ENCODE measurements at places on chromosomes 2 and 18.

DNA sequence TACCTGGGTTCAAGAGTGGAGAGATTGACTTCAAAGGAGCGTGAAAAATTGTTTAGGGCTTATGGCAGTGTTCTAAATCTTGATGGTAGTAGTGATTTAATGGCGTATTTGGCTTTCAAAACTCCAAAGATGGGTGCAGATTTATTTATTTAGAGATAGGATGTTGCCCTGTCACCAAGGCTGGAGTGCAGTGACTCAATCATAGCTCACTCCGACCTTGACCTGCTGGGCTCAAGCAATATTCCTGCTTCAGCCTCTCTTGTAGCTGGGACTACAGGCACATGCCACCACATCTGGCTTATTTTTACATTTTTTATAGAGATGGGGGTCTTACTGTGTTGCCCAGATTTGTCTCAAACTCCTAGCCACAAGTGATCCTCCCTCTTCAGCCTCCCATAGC, 52.5 kb downstream of the FAM117B start:
- no peak for DNase-seq

- DNase-seq = no peak
Observed at GRCh38 chr18:46650681-46651080, 6.3 kb downstream of the LOXHD1 start.

GRCh38 chr2:237901932-237902850, 42.8 kb downstream of the RAMP1 start:
- DNase-seq = no peak

DNA sequence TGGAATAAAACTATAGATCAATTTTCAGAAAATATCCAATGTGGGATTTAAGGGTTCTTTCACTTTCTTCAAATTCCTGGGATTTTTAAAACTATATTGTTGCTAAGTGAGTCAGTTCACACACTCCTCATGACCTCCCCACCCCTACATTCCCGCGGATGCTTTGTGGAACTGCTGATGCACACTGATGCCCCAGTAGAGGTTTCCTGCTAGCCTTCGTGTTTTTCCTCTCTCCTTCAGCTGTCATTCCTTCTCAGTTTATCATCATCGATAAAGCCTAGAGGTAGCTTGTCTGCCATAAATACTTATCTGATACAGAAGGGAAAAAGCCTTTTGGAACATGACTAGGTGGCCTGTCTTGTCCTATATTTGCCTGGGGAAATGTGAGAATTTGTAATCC, 67.4 kb upstream of the GALNT5 start:
- no peak for DNase-seq

GRCh38 chr18:9068346-9068745, 34.2 kb upstream of the NDUFV2 start:
- DNase-seq = peak; percentile 63

GRCh38 chr2:129755786-129756185, 223.7 kb upstream of the RAB6C start:
- DNase-seq = no peak

DNA sequence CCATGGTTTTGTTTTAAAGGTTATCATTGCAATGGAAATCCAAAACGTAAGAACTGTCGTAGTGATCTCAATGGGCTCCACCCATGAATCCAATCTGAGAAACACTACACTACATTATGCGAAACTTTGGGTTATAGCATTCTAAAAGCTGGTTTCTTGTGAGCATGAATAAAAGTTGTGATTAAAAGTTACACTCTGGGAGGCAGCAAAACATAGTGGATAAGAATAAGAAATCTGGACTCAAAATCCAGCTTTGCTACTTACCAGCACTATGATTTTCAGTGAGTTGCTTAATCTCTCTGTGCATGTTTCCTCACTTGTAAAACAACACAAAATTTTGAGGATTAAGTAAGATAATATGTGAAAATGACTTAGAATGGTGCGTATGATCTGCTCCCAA, 25.7 kb upstream of the THOC1 start:
- no peak for DNase-seq

GRCh38 chr18:68916734-68917133, 118.9 kb downstream of the CCDC102B start:
- DNase-seq = no peak

DNA sequence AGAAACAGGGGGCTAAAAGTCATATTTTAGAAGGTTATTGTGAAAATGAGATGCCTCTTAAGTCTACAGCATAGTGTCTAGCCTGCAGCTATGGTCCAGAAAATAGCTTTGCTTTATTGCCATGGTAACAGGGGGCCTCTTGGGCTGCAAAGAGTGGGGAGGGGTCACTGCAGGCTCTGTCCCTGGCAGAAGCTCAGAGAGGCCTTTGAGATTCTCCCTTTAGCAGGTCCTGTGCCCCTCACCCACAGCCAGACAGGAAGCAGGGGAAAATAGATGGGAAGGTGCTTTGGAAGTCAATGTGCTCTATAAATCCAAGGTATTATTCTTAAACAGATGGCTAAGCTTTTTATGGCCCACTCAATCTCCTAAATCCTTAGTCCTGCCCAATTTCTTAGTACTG, 1021.3 kb upstream of the GYPC start:
- no peak for DNase-seq

DNA sequence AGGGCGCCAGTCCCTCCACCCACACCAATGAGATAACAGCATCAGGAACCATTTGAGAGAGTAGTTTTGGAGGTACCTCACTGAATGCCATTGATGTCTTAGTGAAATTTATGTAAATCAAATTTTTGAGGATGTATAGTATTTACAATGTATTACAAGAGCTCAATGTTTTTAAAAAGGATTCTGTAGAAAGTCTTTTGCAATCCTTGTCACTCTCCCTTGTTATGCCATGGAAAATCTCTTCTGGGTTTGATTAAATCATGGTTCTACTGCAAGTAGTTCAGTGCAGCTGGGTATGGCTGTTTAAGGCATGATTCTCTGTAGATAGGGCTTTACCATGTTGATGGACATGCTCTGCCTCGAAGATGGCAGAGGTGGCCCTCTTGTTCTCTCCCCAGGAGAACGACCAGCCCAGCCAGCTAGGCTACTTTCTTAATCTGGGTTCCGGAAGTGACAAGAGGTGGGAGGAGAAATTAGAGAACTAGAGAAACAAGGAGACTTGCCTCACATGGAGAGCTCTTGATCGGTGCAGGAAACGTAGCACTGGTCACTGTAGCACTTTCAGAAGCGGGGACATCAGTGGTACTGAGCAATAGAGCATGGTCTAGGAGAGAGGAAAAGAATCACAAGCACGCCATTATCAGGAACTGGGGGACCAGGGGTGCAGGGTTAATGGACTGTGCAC, 202.7 kb downstream of the CLIP4 start:
- DNase-seq = no peak

- DNase-seq = no peak
Observed at GRCh38 chr2:232920760-232921159, 50.7 kb downstream of the SNORC start.

GRCh38 chr18:58891776-58892175, 27.1 kb downstream of the ZNF532 start:
- DNase-seq = no peak

- DNase-seq = no peak
Observed at GRCh38 chr2:48249025-48249424, 280.9 kb upstream of the STON1 start.

- DNase-seq = no peak
Observed at GRCh38 chr2:109690457-109690821, 76.3 kb downstream of the SOWAHC start.

DNA sequence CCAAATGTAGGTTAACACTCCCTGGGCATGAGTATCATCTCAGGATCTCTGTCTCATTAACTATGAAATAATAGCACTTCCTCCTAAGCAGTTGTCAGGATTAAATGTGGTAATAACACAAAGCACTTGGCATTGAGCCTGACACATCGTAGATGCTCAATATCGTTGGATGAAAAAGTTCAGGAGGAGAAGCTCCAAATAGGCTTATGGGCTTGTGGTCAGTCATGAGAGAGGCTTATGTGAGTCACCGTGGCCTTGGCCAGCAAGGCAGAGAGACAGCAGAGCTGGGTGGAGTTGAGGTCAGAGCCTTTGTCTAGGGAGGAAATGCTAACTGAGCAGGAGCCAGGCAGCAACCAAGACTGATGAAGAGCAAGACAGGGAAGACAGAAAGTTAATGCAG, 68.3 kb upstream of the PPM1B start:
- peak; percentile 22 for DNase-seq

DNA sequence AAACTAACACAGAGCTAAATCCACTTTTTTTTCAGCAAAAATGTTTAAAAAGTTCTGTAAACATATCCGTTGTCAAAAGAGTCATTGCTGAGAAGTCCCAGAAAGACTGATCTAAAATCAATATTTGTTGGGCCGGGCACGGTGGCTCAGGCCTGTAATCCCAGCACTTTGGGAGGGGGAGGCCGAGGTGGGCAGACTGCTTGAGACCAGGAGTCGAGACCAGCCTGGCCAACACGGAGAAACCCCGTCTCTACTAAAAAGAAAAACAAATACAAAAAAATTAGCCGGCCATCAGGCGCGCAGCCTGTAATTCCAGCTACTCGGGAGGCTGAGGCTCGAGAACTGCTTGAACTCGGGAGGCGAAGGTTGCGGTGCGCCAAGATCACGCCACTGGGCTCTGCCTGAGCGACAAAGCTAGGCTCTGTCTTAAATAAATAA, 1.4 kb downstream of the OLA1 start:
- peak; percentile 11 for DNase-seq

GRCh38 chr2:137975280-137976271, 11.3 kb downstream of the HNMT start:
- DNase-seq = peak; percentile 90

- no peak for DNase-seq
Observed at GRCh38 chr18:14941792-14942191, 193.8 kb downstream of the ANKRD30B start.

DNA sequence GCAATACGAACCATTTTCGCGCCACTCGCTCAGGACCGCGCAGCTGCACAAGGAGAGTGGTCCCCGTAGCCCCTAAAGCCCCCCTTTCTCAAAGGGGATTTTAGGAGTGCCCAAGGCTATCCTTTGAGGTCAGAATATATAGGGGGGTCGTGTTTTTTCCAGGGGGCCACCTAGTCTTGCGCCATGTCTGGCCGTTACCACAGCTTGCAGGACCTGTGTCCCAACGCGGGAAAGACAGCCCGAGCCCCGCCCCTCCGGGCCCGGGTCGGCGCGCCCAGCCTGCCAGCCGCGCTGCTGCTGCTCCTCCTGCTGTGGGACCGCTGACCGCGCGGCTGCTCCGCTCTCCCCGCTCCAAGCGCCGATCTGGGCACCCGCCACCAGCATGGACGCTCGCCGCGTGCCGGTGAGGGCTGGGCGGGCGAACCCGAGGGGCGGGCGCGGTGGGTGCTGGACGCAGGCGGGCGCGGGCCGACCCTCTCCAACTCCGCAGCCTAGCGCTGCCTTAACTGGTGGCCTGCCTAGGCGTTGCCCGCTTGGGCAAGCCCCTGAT, at the start of gene CDCA7:
CDCA7 (plus strand) TSS at position 291 of the 550 bp plus-strand sequence; CDS start at position 383, 92 bp downstream.
- peak; percentile 56 for DNase-seq

DNA sequence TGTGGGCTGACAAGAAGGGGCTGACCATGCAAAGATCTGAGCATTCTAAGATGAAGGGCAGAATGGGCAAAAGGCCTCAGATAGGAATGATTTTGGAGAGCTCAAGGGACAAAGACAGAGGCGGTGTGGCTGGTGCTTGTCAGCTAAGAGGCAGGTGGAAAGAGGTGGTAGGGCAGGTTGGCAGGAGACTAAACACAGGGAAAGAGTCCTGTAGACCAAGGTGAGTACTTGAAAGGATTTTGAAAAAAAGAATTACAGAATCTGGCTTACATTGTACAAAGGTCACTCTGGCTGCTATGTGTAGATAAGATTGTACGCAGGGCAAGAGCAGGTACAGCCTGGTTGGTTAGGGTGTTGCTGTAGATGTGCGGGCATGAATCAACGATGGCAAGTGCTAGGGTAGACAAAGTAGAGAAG, 50.6 kb downstream of the STK39 start:
- DNase-seq = peak; percentile 79

GRCh38 chr2:161243312-161243711, 64.9 kb upstream of the PSMD14 start:
- no peak for DNase-seq

DNA sequence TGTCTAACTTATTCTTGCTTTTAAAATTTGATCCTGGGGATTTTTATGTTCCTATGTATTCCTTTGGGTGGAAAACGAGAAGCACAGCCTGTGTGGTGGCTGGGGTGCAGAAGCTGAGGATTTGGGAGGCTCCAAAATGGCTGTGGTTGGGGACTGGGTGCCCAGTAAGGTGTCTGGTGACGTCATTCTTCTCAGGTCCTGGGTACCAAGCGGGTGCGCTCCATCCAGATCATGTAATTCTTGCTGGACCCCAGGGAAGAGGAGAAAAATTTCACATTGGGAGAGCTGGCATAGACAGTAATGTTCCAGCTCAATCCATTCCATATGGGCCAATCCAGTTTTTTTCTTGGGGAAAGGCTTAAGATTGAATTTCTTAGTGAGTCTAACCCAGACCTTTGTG, 61.1 kb upstream of the THOC1 start:
- no peak for DNase-seq

GRCh38 chr2:45643543-45644542, 7.6 kb upstream of the PRKCE start:
- DNase-seq = peak; percentile 84

DNA sequence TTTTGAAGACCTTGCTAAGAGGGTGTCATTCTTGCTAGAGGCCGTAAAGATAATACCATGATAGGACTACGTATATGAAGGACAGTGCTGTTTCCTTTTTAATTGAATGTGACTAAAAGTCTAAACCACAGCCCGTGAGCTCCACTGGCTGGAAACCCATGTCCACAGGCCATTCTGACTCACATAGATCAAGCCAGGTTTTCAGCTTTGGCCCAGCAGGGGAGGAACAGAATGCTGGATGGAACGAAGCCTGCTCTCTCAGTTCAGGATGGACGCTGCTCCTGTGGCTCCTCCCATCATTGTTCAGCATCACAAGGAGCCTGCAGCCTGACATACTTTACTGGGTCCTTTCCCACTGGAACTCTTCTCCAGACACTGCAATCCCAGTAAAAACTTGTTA, 47.6 kb downstream of the ALPK2 start:
- DNase-seq = no peak

DNA sequence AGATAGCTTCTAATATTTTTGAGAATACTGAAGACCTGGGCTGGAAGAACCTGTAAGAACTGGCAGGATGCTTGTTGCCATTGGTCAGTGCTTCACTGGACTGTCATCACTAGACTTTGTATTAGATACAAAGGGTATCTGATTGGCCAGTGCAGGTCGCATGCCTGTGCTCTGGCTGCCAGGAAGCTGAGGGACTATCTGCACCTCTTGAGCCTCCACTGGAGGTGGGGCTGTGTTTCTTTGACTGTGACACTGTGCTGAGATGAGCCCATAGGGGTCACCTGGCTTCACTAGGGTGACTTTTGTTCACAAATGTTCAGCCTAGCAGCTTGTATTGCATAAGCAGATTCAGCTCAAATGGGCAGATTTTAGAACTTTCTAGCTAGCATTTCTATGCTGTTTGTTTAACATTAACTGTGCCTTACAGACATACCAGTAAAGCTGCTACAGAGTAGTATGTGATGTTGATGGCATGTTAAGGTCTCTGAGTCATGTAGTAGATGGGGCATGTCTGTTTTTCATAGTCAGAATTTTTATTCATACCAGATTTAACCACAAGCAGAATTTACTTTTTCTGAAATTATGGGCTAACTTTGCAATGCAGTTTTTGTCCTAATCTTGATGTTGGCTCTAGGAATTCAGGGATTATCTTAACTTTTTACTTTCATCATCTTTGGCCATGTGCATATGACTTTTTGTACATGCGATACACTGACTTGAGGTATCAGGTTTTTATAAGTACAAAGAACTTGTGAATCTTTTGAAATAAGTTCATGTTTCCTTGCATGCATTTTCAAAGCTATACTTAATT, 56.1 kb downstream of the RHBDD1 start:
- DNase-seq = peak; percentile 62

- no peak for DNase-seq
Observed at GRCh38 chr2:78439122-78439521, 586.4 kb upstream of the REG3G start.

Measured in large intestine (tissue), 12 donors.